ENCODE measurements at places on chromosomes 6 and 20. TPM values are rescaled to one million over a fixed set of nuclear protein-coding genes. Genes with fewer than 3 reads are reported as not detected.

Gene DLK2
- not detected for total RNA-seq

- DNase-seq = no peak
Observed at GRCh38 chr20:31678389-31679356, 41.0 kb downstream of the COX4I2 start.

Gene SPATA2
- 24.1 TPM for total RNA-seq

DNA sequence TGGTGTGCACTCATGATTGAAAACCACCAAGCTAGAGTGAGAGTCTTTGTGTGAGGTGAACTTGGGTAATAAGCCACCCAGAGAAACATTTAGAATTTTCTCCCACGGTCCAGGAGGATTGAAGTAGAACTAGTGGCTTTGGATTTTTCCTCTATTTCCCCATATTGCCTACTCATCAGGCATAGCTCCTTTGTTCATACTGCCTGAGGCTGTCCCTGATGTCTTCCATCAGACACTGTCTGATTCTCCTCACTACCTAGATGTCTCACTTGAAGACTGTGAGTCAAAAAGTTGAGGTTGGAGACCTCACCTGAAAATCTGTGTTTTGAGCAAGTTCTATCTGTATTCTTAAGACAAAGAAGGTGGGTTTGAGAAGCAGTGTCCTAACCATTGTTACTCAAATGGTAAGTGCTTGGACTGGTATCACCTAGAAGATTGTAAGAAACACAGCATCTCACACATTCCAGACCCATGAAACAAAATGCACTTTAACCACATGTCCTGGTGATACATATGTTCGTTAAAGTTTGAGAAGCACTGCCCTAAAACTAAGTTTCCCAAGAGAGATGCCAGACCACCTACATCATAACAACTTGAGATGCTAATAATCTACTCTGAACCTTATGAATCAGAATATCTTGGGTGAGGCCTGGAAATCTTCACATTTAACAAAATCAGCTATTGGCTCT lies 523.4 kb upstream of the BTBD3 start:
- DNase-seq = no peak

Gene ADAT2
- total RNA-seq = 13.8 TPM

DNA sequence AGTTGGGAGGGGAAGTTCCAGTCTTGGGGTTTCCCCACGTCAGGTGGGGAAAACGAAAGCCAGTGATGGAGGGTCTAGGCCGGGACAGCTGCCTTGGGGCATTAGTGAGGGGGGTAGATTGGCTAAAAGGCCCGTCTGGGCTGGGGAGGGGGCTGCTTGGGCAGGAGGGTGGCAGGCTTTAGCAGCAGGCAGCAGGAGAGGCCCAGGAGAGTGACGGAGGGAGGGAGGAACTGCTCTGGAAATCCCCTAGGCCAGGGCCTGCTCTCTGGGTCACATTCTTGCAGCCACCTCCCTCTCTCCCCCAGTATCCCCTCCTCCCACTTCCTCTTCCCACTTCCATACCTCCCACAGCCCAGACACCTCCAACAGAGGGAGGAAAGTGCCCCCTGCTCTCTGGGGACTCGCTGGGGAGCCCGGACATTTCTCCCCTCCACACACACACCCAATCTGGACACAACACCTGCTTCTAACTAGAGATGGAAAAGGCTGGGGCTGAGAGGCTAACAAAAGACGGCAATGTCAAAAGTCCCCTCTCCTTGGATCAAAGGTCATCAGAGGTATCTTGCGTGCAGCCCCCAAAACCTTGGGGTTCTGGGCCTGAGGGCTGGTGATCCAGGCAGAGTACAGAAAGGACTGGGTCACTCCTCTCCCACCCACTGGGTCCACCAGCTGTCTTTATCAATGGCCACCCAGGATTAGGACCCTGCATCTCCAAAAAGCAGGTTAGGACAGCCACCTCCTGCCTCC lies 1.8 kb downstream of the NFKBIE start:
- no peak for DNase-seq

Gene TRIM31
- 182 TPM for total RNA-seq

- no peak for DNase-seq
Observed at GRCh38 chr6:4973982-4974745, 29.7 kb downstream of the RPP40 start.

DNA sequence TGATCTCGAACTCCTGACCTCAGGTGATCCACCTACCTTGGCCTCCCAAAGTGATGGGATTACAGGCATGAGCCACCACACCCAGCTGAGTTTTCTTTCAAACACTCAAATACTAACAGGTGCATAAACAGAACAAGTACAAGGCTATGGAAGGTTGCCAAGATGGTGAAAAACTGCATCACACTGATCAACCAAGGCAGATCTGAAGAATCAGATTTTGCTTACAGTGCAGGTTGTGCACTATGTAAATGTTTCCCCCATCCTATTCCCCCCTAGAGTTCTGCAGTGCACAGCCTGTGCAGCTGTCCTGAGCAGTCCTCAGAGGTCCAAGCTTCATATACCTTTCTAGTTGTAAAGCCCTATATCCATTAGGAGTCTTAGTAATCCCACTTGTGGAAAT lies 73.0 kb downstream of the GFRA4 start:
- DNase-seq = no peak

- no peak for DNase-seq
Observed at GRCh38 chr20:58202044-58202443, 26.4 kb downstream of the ANKRD60 start.

- DNase-seq = no peak
Observed at GRCh38 chr6:108806171-108806570, 42.1 kb upstream of the ARMC2 start.

DNA sequence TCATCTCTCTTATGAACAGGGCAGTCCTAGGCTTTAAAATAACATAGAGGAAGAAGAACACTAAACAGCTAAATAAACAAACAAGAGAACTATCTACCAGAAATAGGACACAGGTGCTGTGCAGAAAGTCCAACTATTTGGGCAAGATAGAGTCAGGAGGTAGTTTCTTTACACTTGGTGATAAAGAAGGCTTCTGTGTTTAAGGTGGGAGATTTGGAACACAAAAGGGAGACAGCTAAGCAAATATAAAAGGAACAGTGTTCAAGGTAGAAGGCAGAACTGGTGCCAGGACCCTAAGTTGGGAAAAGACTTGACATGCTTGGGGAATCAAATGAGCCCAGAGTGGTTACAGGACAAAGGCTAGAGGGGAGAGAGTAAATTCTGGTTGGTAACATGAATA lies 110.5 kb downstream of the MANEA start:
- DNase-seq = no peak

GRCh38 chr6:87736809-87737540 lies 34.9 kb upstream of the AKIRIN2 start:
- DNase-seq = no peak

DNA sequence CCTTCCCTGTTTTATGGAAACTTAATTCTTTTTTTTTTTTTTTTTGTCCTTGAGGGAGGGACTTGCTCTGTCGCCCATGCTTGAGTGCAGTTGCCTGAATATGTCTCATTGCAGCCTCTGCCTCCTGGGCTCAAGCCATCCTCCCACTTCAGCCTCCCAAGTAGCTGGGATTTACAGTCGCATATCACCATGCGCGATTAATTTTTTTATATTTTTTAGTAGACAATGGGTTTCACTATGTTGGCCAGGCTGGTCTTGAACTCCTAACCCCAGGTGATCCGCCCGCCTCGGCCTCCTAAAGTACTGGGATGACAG lies 654 bp downstream of the TMEM14C start:
- DNase-seq = no peak

Gene KIF6
- total RNA-seq = 0.24 TPM

Gene SMLR1
- total RNA-seq = not detected

DNA sequence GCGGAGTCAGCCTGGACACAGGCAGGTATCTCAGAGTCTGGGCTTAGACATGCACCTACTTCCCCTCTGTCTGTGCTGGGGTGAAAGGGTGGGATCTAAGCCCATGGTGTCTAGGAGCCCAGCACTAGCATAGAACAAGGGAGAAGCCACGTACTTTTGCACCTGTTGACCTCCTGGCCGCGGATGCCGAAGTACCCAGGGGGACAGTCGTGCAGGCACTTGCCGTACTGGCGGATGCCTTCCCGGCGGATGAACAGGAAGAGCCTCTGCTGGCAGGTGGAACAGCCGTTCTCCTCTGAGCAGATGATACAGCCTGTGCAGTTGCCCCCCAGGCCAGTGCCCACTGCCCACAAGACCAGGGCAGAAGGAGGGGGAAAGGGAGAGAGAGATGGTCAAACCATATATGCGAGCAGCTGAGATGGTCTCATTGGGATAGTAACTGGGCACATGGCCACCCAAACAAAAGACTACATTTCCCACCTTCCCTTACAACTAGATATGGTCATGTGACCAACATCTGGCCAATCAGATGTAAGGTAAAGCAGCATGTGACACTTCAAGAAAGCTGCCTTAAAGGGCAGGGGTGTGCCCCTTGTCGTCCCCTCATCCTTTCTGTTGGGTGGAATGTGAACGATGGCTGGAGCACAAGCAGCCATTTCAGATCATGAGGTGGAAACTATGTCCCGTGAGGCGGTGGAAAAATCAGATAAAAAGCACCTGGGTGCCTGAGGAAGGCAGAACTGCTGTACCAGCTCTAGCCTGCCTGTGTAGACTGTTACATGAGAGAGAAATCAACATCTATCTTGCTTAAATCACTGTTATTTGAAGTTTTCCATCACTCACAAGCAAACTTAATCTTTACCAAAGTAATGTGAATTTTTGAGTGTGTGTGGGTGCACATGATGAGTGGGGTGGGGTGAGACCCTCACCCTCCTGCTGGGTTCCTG lies 34.0 kb downstream of the RSPO4 start:
- peak; percentile 37 for DNase-seq

GRCh38 chr6:79384845-79385244 lies 150.4 kb upstream of the HMGN3 start:
- DNase-seq = no peak

DNA sequence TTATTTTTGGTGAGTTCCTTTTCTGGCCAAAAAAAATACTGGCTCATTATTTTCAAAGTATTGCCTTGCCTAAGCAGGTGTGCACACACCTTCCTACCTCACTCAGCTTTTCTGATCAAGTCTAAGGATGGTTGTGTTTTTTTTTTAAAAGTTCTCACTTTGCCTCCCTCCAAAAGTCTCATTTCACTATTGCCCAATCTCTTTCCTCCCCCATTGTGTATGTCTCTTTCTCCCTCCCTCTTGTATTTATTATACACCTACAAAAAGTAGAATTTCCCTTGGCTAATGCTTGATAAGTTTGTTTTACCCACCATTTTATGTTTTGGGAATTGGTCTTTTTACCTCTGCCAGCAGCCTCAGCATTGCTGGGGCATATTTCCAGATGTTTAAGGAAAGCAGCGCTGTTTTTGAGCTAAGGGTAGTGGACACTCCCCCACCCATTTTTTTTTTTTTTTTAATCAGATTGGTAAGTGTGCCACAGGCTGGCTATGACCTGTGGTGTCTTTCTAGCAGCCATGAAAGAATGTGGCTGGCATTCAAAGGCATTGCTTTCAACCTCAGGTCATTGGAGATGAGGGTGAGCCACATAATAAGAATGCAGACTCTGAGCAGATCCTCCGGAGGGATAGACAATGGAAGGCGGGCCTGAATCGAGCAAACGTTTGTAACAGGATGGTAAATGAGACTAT lies 668.6 kb downstream of the UTRN start:
- no peak for DNase-seq

Data from mucosa of descending colon (tissue), 3 donors.